ENCODE measurements at places on chromosomes 11 and 22. TPM values are rescaled to one million over a fixed set of nuclear protein-coding genes. Genes with fewer than 3 reads are reported as not detected.
A peak's percentile ranks its signal among the peaks of the same experiment; 100 is the strongest.

GRCh38 chr11:63614136-63614671, at the start of gene PLAAT3:
Gene PLAAT3 (minus strand): TSS chr11:63614433. CDS start chr11:63614014, 419 bp downstream.
- DNase-seq, result peak; percentile 90

DNA sequence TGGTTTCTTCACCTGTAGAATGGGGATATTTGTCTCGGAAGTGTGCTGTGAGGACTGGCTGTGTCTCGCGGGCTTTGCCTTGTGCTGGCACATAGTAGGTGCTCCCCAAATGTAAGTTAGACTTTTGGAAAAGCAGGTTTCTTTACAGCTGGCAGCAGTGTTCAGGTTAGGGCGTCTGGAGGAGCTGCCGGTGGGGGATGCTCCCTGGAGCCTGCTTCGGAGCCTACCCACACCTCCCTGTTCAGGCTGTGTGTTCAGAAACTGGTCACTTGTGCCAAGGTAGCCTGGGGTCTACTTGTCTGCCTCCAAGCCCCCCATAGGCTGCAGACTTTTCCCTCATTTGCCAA, 60.0 kb downstream of the OTOG start:
- DNase-seq, result no peak

Gene PNPLA3
- total RNA-seq, result 0.08 TPM

DNA sequence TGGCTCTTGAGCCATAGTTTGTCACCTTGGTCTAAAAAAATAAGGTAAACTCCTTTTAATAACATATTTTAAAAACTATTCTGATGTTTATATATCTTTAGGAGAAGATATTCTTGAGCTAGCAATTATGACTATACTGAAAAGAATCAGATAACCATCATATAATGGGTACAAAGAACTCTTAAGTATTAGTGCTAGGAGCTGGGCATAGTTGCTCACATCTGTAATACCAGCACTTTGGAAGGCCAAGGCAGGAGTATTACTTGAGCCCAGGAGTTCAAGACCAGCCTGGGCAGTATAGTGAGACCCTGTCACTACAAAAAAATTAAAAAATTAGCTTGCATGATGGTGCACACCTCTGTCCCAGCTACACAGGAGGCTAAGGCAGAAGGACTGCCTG, 54.0 kb upstream of the B3GNT6 start:
- DNase-seq, result no peak

DNA sequence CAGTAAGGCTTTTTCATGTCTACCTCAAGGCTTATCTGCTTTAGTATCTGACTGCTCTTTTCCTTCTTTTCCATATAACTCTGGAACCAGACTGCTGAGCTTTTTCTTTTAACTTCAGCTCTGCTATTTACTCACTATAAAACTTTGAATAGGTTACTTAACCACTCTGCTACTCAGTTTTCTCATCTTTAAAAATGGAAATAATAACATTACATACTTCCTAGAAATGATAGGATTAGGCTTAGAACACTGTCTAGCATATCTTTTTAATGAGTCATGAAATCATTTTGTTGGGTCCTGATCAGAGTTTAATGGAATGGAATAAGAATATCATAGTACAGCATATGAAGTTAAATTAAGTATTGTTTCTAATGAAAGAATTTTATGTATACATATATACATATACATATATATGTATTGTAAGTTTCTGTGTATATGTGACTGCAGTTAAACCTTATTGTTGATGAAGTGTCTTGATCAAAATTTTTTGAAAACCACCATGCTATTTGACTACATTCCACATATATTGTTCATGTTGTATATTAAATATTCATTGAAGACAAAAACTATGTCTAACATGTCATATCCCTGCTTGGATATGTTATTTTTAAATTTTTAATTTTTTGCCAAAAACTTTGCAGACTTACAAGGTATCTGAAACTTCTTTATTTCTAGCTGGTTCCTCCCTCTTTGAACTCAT, 120.2 kb downstream of the METTL15 start:
- no peak for DNase-seq

Gene KCNE3
- total RNA-seq, result 1.9 TPM

Gene PATE4
- total RNA-seq, result not detected

- no peak for DNase-seq
Observed at GRCh38 chr11:124577716-124578427, 8.1 kb downstream of the OR8A1 start.

DNA sequence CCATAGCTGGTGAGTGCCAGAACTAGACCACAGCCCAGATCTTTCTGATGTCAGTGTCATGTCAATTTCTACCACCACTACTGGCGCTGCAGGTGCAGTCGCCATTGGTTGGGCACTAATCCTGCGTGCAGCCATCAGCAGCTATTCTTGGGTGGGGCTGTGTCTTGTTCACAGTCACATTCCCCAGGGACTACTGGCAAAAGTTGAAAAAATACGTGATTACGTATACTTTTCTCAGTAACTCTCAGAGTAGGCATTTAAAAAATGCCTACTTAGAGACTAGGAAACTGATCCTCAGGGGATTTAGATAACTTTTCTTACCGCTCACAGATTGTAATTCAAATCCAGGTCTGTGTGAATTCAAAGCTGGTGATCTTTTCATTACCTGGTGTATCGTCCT, 127.7 kb downstream of the ADAMTS15 start:
- DNase-seq, result no peak

DNA sequence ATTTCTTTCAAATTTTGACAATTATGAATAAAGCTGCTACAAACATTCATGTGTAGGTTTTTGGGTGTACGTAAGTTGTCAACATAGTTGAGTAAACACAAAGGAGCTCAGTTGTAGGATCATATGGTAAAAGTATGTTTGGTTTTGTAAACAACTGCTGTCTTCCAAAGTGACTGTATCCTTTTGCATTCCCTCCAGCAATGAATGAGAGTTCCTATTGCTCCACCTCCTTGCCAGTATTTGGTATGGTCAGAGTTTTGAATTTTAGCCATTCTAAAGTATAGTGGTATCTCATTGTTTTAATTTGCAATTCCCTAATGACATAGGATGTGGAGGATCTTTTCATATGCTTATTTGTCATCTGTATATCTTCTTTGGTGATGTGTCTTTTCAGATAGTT, 28.0 kb upstream of the PHOX2A start:
- DNase-seq, result no peak

- DNase-seq, result no peak
Observed at GRCh38 chr22:42961810-42962209, 53.1 kb downstream of the PACSIN2 start.

Gene CYB5R2
- 1.7 TPM for total RNA-seq

- no peak for DNase-seq
Observed at GRCh38 chr22:47994601-47995263, 1232.3 kb downstream of the TBC1D22A start.

DNA sequence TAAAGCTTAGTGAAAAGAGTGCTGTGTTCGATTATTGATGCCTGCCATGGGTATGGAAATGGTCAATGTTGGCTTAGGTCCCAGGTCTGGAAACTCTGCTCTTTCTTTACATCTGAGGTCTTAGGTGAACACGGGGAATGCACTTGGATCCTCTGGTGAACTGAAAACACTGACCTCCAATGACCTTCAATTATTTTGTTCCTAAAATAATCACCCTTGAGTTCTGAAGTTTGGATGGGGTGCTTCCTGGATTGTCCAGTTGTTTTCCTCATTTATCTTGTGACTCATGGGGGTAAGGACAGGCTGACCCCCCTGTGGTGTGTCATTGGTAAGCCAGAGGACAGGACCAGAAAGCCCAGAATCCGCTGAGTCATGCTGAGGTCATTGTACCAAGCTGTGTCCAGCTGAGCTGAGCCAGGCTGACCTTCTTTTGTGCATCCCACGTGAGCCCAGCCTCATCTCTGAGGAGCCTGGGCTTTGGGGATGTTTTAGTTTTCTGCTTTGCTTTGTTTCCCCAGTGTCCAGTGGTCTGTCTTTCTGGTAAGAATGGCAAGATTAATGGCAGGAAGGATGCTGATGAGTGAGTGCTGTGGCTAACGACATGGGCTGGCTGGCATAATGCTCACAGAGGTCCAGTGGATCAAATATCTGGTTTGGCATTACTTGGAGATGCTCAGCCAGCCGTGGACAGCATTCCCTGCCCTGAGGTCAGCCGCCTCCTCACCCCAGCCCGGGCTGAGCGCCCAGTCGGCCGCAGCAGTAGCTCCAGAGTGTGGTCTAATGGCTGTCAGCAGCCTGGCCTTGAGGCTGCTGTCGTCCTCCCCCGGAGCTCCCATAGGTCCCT, 35.6 kb downstream of the AMPD3 start:
- DNase-seq, result peak; percentile 46

GRCh38 chr11:35162745-35163144, 23.8 kb downstream of the CD44 start:
- no peak for DNase-seq

Gene TAGLN
- total RNA-seq, result 112 TPM

DNA sequence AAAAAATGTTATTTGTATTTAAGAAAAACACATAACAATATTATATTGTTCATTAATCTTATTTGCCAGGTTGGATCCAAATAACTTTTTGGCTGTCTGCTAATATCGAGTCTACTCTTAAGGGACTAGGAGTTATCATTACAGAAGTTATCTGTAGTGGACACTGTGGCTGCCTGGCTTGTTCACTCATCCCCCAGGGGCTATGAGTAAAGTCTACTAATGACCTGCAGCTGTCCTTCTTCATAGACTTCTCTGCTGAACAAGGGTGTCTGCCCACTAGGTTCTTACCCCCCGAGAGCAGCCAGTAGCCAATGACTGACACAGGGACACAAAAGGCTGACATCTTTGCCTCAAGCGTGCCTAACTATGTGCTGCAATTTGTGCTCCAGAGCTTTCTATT, 69.7 kb downstream of the APIP start:
- no peak for DNase-seq

Gene FAM181B
- total RNA-seq, result 0.15 TPM

DNA sequence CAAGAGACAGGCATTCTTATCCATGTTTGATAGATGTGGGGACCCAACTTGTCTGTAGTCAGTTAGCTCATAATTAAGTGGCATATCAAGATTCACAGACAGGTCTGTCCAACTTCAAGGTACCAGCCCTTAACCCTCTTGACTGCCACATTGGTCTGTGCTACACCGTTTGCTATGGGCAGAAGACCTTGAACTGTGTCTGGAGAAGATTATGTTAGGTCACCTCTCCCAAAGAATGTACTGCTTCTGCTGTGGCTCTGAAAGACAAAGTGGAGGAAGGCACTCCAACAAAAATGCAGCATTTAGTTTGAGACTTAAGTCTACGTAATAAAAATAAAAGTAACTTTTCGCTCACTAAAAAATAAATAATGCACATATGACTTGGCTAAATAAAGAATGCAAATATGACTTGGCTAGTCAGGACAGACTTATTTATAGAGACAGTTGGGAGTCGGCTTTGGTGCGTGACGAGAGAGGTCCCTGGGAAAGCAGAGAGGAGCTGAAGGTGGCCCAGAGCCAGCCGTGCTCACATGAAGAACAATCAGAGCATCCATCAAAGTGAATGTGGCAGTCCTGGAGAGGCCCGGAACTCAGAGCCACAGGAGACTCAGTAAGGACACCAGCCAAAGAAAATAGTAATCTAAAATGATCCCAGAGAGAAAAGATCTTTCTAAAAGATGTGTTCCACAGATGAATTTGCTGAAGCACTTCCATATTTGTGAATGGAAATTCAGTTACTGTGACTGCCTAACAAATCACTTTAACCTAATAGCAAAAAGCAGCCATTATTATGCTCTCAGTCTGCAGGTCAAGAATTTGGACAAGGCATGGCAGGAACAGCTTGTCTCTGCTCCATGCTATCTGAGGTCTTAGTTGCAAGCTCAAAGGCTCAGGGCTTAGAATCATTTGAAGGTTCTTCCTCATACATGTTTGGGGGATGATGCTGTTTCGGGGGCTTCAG, 35.0 kb downstream of the CWC15 start:
- DNase-seq, result peak; percentile 76

- no peak for DNase-seq
Observed at GRCh38 chr22:32411402-32411801, 645 bp downstream of the RTCB start.

DNA sequence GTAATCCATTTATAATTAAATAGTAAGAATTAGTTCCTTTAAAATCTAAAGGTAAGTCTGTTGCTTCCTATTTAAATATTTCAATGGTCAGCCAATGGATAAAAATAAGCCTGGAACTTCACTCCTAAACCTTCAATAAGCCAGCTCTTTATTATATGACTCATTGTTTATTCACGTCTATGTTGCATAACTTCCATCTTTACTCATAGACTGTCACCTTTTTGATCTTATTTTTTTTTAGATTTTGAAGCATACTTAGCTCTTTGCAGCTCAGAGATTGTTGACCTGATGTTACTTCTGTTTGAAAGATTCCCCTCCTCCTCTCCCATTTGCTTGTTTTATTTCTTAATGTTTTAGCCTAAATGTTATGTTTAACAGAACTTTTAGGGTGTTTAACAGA, 1571.2 kb upstream of the RAG2 start:
- DNase-seq, result no peak

GRCh38 chr11:33039274-33040032, at the start of gene TCP11L1:
Gene TCP11L1 (plus strand): TSS chr11:33039572. CDS start chr11:33043774, 4,202 bp downstream.
- DNase-seq, result peak; percentile 93

- no peak for DNase-seq
Observed at GRCh38 chr11:44797886-44798606, 71.3 kb downstream of the TSPAN18 start.

GRCh38 chr11:40252236-40252635, 1207.2 kb downstream of the LRRC4C start:
- no peak for DNase-seq

GRCh38 chr11:77316733-77317342, 15.4 kb upstream of the GDPD4 start:
- no peak for DNase-seq

DNA sequence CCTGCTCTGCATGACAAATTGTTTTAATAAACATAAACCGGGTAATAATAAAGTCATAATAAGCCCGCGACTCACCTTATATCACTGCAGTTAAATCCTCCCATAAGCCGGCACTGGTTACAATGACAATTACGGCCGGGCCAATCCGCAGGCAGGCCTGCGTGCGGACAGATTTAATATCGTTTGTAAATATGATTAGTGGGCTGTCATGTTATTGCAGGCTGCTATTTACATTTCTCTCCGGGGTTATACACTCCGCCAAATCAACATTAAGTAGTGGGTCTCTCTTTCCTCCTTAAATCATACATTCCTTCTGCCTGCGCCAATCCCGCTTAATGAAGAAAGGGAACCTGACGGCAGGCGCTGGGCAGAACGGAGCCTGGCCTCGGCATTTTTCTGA, 51.8 kb upstream of the LMO1 start:
- DNase-seq, result no peak

- no peak for DNase-seq
Observed at GRCh38 chr11:34890812-34891211, 25.4 kb downstream of the APIP start.

GRCh38 chr11:11289669-11290068, 63.4 kb downstream of the CSNK2A3 start:
- no peak for DNase-seq

All from heart right ventricle (tissue), 16 donors.